ENCODE measurements at places on chromosomes 4 and X.
A peak's percentile ranks its signal among the peaks of the same experiment; 100 is the strongest.

DNA sequence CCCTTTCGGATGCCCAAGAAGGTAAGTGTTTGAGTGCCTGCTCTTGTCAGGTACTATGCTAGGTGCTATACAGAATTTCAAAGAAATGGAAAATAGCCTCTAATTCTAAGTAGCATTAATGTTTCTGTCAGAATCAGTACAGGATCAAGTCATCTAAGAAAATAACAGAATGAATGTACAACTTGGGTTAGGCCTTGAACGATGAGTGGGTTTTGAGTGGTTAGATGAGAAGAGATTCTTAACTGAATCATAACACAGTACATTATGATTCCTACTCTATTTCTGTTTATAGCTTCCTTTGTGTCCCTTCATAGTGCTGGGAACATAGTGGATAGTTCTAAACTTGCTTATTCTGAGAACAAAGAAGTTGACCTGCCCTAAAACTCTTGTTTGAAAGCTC, 253.9 kb downstream of the GLUD2 start:
- DNase-seq = no peak

- peak; percentile 48 for DNase-seq
These were observed 38.9 kb downstream of the PDHA1 start for GRCh38 chrX:19382555-19383145.

- no peak for DNase-seq
These were observed 7.3 kb upstream of the MAGEE1 start for GRCh38 chrX:76420237-76420636.

- DNase-seq = no peak
These were observed 458.8 kb upstream of the LCORL start for GRCh38 chr4:18480342-18480741.

- DNase-seq = no peak
These were observed 65.9 kb downstream of the HHIP start for GRCh38 chr4:144711700-144712456.

- no peak for DNase-seq
These were observed 230.8 kb downstream of the TMEM47 start for GRCh38 chrX:34426334-34426733.

DNA sequence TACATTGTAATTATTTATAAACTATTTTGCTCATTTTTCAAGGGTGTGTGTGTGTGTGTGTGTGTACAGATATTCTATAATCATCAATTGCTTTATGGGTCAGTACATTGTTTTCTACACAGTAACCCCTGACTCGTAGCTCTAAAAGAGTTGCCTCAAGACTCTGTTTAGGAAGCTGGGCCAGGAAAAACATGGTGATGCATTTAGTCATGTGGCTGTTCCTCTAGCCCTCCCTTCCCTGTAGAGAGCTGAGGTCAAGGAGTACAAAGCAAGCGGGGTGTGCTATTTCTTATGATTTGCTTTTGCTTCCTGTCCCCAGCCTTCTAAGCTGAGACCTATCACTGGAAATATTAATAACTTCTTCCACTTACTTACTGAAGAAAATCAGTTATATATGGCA, 34.8 kb upstream of the SPANXD start:
- DNase-seq = peak; percentile 16
